ENCODE measurements at places on chromosomes 7 and 10.

GRCh38 chr10:71512761-71513539 lies 116.2 kb downstream of the CDH23 start:
- DNase-seq, result no peak

GRCh38 chr7:45157653-45158401 lies at the start of gene RAMP3:
RAMP3 (plus strand) TSS chr7:45157791; CDS start chr7:45157829, 38 bp downstream.
- no peak for DNase-seq

DNA sequence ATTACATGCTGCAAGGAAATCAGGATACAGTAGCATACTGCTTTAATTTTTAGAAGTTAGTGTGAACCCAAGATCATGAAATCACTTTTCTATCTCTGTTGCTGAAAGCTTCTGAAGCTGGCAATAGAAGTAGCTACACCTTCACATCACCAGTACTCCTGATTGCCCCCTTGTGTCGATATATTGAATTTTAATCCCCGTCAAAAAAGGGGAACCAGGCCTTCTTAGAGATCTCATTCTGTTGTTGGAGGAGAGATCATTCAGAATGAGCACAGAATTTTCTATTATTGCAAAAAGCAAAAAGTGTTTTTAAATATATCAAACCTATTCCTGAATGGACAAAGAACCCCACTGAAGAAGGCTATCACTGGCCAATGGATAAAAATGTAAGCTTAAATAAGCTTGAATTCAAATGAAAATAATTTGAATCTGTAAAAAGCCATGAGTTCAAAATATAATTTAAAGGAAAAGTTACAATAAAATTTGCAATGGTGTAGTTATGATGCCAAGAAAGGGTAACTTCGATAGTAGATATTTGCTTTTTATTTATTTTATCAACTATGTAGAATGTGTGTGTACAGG lies 39.7 kb upstream of the TEX47 start:
- DNase-seq, result no peak

GRCh38 chr7:80968606-80969005 lies 49.8 kb upstream of the SEMA3C start:
- no peak for DNase-seq

DNA sequence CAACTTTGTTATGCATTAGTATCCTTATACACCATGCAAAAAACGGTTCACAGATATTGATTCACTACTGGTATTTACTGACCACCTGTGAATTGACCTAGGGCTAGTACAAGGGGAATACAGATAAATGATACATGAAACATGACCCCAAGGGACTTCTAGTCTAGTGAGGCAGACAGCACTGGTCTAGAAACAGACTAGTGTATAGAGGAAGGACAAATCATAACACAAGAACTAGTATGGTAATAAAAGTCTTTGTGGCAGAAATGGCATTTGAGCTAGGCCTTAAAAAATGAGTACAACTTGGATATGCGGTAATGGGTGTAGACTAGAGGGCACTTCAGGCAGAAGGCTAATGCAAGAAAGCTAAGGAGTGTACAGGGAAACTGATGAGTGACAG lies 86.6 kb downstream of the SLC25A13 start:
- DNase-seq, result no peak

Measured in stimulated activated CD8-positive, alpha-beta memory T cell treated with anti-CD3 and anti-CD28 coated beads, Interleukin-4, amount 100 ng/mL, for 24 hours (primary cell).